ENCODE measurements at places on chromosomes 6 and 20.

DNA sequence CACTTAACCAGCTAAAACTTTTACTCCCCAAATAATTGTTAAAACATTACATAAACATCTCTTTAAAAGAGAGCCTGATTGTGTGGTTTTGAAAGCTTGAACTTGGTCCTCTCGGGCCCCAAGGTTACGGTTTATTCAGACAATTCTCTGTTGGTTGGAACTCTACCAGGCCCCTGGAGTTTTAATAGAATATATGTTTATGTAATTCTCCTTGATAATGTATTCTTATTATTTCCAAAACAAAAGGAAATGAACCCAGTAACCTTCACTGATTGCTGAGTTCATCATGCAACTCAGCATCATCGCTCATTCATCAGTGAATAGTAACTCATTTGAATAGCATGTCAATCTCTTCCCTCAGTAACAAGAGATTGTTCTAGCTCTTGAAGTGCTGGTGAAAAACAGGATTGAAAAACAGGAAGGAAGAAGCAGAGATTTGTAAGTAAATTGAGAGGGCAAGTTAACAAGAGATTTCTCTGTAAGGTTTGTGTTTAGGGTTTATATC, 464.5 kb upstream of the MARCKS start:
- DNase-seq, result no peak

DNA sequence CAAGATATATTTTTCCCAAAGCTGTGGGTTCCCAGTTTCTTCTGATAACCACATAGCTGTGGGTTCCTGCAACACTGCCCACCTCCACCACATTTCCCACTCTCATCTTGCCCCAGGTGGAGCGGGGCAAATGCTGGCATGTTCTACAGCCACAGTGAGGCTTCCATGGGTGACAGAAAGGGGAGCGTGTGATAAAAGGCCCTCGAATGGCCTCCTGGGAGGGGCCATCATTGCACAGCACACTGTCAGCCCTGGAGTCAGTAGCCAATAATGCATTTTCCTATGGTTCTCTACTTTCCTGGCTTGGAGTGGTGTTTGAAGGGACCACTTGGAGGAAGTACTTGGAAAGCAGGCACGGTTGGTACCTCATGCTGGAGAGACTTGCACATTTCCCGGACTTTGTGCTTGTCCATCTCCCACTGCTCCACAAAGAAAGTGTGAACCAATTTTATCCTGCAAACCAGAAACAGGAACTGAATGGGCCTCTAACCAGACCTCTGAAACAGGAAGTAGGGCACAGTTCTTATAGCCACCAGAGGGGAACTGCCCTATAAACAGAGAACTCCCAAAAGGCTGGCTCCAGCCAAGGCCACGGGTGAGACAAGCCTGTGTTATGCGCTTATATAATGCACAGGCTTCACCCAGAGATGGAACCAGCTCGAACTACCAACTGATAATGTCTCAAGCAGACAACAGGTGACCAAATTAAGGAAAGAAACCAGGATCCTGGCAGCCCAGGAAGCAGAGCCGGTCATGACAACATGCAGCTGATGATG, 8.6 kb downstream of the MAP3K5 start:
- DNase-seq, result no peak

DNA sequence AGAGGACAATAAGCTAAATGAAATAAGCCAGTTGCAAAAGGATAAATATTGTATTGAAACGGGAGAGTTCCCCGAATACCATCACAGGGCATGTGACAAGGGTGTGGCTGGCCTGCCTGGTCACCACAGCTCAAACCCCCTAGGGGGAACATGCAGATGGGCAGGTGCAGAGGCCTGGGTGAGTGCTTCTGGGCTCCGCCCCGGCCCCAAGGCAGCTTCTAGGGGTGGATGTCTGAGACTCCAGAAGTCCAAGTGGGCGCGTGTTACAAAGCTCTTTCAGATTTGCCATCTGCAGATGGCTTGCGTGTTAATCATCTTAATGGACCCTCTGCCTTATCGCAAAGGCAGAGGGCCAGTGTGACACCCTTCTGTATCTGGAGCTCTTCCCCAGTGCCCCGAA, 559.2 kb upstream of the IMPG1 start:
- DNase-seq, result no peak

DNA sequence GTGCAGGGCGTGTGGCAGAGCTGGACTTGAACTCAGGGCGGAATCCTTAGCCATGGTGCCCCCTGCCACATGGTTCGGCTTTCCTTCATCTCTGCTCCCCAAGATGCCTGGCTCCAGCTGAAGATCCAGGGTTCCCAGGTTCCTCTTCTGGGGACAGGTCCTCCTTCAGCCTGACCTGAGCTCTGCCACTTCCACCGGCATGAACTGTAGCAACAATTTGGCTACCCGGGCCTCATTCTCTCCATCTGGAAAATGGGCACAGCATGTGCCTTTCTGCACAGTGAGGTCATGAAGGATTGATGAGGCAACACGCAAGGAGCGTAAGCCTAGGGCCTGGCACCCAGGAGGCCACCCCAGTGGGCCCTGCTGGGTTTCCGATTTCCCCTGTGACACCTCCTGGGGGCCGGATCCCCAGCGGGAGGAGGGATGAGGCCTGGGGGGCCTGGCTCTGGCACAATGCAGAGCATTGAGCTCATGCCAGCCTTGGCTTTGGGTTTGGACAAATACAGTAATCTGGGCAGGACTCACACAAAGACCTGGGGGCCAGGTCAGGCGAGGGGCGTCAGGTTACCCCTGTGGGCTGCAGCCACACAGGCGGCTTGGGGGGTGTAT, 74.0 kb downstream of the CEBPB start:
- no peak for DNase-seq

GRCh38 chr6:20554326-20554725, 20.1 kb downstream of the CDKAL1 start:
- no peak for DNase-seq

- no peak for DNase-seq
Observed at GRCh38 chr6:129140526-129140925, 257.6 kb downstream of the LAMA2 start.

DNA sequence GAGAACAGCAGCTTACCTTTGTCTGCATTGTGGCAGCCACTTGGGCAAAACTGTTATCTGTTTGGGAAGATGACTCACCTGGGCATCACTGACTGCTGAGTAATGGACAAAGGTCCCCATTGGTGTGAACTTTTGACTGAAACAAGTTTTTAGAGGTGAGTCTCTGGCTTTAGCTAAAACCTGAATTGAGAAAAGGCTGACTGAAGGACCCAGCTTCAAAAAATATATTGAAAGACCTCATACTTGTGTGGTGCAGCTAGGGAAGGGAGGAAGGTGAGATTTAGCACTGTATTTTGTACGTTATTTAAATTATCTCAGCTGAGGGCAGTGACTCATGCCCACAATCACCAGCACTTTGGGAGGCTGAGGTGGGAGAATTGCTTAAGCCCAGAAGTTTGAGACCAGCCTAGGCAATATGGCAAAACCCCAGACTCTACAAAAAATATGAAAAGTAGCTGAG, 4.5 kb upstream of the CITED2 start:
- no peak for DNase-seq

GRCh38 chr6:93745306-93745705, 325.9 kb upstream of the EPHA7 start:
- no peak for DNase-seq

DNA sequence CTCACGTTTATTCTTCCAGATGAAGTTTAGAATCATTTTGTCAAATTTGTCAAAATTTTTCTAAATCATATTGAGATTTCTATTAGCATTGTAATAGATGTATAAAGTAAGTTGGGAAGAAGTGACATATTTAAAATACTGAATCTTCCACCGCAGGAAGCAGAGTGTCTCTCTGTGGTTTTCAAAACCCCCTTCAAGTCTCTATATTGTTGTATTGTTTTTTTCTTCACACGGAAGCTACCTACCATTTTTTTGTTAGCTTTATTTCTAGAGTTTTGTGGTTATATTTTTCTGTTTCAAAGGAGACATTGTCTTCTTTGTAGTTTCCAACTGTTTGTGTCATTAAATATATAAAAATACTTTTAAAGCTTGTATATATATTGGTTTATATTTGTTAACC, 188.6 kb downstream of the ZDHHC14 start:
- DNase-seq, result no peak
